ENCODE measurements at places on chromosomes 7 and 10.

DNA sequence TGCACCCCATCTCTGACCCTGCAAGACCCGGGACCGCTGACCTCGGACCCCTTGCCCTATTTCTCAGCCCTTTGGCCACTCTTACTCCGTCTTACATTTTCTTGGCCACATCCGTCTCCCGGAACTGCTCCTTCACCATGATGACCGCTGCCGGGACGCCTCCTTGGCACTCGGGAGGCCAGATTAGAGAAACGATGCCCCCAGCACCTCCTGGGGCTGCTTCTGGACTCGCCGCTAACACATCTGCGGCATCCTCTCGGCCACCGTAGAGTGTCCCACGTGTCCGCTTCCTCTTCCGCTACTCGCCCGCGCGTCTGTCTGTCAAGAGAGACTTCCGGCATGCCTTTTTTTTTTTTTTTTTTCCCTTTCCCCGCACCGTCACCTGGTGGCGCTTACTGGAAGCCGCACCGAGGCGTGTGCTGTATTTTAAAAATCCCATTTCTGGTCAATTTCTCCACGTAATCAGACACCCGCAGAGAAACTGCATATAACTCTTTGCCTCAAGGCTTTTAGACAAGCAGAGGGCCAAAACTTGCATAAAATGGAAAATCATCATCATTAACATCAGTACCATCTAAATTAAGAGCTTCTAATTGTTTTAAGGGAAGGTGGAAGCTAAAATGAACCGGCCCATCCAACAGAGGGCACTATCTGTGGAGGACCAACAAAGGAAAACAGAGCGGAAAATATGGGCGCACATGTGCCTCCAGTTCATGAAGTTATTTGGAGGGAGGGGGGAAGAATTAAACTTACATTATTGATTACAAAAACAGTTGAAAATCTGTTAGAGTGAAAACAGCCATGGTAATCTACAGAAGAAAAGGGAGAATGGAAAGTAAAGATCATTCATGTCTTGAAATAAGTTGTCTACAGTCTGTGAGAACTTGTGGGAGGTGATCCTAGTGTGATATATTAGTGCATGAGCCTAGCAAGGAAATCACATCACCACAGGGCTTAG is at the start of gene POLR3A:
POLR3A (minus strand) TSS at position 247 of the 958 bp plus-strand sequence; CDS start at position 139, 108 bp downstream.
- peak; percentile 87 for DNase-seq

- no peak for DNase-seq
Observed at GRCh38 chr7:98166668-98166970, 44.6 kb upstream of the BHLHA15 start.

DNA sequence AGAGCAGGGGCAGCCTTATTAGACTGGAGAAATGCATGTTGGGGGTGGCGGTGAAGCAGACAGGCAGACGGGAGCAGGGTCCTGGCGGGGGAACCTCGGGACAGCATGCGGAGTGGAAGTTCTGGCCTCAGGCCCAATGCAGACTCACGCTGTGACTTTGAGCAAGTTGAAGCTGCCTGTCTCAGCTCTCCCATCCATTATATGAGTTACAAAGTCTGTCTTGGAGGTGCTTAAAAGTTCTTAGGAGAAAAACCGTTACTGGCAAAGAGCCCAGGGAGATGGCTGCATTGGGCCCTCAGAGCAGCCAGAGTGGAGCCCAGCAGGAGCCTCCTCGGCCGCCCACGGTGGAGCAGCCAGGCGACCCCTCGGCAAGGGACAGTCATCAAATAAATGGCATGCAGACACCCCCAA is 509.5 kb downstream of the PLXNA4 start:
- DNase-seq = no peak

DNA sequence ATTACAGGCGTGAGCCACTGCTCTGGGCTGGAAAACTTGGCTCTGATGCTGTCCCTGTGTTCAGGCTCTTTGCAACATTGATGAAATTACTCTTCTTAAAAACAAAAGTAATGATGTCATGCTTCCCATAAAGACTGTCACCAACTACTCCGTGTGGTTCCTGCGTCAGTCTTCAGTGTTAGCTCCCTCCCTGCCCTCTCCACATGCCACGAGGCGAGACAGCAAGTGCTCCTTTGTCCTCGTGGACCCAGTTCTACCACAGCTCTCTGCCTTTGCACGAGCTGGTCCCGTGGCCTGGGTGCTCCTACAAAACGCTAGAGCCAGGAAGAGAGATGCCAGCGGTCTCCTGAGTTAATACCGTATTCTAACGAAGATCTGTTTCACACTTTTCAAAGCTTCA is 194.5 kb downstream of the SDK1 start:
- no peak for DNase-seq

- DNase-seq = no peak
Observed at GRCh38 chr7:18474944-18475343, 20.6 kb upstream of the HDAC9 start.

- no peak for DNase-seq
Observed at GRCh38 chr7:150379441-150380379, 580 bp downstream of the ZNF775 start.

DNA sequence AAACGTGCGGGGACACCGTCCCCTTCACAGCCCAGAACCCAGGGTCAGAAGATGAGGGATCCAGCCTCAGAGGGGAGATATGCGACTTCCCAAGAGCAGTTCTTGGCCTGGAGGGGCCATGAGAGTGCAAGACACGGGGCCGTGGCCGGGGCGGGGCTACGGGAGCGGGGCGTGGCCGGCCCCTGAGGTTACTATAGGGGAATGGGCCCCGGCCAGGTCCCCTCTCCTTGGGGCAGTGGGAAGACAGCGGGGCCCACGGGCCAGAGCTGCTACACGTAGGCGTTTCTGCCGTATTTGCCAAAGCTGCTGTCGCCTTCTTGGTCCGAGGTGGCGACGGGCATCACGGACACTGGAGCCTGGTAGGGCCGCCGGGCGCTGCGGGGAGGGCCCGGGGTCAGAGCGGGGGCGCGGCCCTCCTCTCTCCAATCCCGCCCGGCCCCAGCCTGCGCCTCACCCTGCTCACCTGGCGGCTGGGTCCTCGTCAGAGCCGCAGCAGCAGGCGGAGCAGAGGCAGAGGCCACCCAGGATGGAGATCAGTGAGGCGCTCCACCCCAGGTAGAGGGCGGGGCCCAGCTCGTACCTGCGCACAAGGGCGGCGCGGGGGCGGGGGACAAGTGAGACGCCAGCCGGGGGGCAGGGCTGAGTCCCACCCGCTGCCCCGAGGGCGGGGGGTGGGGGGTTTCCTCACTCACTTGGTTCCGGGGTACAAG is 5.3 kb downstream of the CLDN15 start:
- DNase-seq = no peak

DNA sequence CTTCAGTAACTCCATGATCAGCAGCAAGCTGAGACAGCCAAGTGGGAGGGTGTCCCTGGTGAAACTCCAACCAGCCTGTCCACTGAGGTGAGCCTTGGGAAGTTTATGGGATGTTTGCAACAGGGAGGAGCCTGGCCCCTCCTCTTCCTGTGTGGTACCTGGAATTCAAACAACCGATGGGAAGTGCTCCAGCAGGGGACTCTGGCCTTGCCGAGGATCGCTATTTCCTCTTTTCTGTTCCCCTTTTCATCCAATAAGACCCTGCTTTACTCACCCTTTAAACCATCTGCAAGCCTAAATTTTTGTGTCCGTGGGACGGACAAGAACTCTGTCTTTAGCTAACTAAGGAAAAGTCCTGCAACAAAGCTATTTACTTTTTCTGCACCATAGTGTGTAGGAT is 491.1 kb upstream of the ZMIZ1 start:
- DNase-seq = no peak

All from HS-5 (cell line).